ENCODE measurements at places on chromosomes 2 and 18.

DNA sequence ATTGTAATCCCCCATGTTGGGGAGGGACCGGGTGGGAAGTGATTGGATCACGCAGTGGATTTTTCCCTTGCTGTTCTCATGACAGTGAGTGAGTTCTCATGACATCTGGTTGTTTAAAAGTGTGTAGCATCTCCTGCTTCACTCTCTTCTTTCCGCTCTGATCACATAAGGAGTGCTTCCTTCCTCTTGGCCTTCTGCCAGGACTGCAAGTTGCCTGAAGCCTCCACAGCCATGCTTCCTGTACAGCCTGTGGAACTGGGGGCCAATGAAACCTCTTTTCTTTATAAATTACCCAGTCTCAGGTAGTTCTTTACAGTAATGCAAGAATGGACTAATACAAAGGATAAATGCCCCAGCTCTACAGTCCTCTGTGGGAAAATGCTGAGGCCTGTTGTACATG is 437.5 kb upstream of the NXPH2 start:
- peak; percentile 50 for DNase-seq

GRCh38 chr2:96701636-96702035 is 38.2 kb downstream of the LMAN2L start:
- DNase-seq: no peak

DNA sequence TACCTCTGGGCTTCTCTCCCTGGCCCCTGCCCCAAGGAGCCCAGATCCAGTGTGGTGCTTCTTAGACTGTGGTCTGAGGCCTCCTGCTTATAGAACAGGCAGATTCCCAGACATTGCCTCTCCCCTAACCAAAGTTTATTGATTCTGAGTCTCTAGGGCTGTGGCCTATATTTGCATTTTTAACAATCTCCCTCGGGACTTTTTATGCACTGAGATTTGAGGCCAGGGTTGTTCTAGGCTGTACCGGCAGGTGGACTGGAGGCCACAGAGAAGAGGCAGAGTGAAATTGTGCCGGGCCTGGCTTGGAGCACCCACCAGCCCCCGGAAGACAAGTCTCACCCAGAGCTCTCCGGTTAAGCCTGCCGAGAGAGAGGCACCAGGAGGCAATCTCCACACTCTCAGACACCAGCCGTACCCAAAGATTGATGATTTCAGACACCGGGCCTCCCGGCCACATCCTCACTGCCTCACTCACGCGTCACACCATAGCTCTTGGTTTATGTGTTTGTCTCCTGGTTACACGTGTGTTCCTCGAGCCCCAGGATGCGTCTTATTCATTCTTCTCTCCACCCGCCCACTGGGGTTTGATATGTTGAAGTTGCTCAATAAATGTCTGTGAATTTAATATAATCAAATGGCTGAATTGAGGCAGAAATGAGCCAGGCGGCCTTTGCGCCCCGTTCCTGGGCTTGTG is 203.7 kb downstream of the KLHL29 start:
- peak; percentile 18 for DNase-seq

DNA sequence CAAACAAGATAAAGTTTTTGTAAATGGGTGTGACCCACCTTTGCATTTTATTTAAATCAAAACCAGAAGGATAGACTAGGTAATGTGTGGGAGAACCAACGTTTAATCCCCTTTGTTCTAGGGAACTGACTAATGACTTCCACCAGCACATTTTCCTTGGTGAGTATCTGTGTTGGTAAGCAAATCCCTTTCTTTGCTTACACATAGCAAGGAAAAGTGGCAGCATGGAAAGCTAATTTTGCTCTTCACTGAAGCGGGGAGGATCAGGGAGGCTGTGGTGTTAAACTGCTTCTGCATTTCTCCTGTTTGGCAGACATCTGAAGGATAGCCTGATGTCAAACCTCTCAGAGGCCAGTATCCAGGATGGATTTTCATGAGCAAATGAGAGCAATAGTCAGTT is 331.1 kb downstream of the PTPRM start:
- DNase-seq: no peak

- DNase-seq: no peak
Observed at GRCh38 chr2:140600116-140600515, 1530.7 kb downstream of the LRP1B start.

DNA sequence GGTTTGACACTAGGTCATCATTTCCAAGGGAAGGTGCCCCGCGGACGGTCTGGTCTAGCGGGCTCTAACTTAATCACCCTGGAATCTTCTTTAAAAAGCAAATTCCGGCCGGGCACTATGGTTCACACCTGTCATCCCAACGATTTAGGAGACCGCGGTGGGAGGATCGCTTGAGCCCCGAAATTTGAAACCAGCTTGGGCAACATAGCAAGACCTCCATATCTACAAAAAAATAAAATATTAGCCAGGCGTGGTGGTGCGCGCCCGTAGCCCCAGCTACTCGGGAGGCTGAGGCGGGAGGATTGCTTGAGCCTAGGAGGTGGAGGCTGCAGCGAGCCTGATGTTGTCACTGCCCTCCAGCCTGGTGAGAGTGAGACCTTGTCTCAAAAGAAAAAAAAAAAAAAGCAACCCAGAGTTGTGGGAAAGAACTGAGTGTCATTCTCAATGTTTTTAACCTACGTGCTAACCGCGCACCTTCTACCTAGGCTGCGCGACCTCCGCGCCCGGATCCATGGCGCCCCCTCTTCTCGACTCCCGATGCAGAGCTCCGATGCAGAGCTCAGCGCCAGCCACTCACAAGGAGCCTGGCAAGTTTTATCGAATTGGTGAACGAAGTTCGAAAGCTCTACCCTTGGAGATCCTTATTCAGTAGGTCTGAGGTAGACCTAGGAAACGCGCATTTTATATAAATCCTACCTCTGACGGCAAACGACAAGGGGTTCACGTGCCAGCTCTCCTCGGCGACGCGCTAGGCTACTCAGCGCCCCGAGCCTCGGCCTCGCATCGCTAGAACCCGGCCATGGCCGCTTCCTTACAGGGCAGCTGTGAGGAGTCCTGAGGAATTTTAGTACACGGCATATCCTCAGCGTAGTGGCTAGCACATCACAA is 888 bp upstream of the TWSG1 start:
- no peak for DNase-seq

DNA sequence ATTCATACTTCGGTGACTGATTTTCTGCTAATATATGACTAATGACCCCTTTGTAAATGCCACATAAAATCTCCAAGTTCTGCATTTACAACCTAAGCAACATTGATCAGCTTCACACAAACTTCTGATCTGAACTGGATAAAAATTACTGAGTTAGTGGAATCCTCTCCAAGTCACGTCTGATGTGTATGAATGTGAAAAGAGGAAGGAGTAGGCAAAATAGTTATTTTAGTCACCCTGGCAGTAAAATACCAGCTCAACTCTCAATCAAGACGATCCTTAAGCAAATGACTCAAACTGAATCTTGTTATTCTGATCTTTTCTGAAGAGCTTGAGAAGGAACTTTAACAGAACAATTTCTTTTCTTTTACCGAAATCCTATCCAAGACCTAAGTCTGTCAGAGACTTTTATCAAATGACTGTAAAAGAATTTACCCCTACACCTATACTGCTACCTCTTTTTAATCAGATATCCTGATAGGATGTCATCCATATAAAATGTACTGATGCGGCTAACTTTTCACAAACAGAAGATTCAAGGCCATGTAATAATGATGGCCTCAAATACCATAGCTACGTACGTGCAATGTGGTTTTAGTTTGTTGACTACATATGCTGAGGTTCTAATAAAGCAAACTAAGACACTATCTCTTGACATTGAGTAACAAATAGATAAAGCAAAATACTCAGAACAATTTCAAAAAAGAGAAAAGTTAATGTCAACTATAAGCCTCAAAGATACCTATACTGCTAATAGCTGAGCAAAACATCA is 23.7 kb downstream of the CUL3 start:
- no peak for DNase-seq

DNA sequence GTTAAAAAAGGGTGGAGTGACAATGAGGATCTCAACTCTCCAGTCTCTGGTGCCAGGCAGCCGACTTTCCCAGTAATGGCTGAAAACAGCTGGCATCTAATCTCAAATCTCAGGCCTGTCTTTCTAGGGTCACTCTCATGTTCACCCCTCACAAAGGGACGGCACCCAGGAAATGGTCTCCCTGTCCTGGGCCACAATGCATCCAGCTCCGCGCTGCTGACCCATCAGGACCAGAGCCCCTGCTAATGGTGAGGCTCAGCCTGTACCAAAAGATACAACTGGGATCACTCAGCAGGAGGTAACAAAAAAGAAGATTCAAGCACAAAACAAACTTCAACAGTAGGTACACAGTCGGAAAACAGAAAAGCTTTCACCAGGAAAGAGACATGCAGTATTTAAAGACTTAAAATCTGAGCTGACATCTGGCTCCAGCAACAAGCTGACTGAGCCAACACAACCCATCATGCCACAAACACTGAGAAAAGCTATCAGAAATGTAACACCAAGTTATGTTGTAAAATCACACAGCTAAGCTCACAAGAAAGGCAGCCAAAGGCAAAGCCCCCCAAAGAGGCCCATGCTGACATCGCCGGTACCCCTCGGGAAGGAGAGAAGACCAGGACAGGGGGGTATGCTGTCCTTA is 13.6 kb upstream of the KIDINS220 start:
- no peak for DNase-seq

- DNase-seq: no peak
Observed at GRCh38 chr2:137566387-137566786, 397.9 kb upstream of the HNMT start.

GRCh38 chr18:78213361-78213994 is 766.1 kb upstream of the SALL3 start:
- no peak for DNase-seq

GRCh38 chr2:216047397-216047796 is 34.0 kb upstream of the MREG start:
- no peak for DNase-seq

DNA sequence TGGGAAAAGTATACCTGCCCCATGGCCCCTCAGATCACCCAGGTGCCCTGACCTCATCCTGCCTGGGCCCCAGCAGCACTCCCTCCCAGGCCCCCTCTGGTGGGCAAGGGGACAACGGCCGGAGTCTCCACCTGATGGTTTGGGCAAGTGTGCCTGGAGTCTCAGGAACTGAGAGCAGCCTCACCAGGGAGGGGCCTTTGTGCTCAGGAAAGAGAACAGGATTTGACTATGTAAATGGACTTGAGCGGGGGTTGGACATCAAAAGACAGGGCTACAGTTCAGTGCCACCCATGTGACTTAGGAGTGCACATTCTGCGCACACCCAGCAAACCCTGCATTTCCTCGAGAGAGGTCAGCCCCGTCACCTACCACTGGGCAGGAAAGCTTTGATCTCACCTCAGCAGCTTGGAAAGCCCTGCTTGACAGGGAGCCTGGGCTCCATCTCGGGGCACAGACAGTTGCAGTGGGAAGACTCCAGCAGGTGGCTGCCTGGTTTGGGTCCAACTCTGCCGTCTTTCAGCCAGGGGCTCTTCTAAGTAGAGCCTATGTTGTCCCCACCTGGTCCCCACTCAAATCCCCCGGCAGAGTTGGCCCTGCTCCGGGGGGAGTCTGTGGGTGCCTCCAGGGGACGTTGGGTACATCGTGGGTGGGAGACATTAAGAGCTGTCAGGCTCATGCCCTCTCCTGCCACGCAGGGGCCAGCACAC is 3.3 kb downstream of the INPP5D start:
- DNase-seq: no peak

DNA sequence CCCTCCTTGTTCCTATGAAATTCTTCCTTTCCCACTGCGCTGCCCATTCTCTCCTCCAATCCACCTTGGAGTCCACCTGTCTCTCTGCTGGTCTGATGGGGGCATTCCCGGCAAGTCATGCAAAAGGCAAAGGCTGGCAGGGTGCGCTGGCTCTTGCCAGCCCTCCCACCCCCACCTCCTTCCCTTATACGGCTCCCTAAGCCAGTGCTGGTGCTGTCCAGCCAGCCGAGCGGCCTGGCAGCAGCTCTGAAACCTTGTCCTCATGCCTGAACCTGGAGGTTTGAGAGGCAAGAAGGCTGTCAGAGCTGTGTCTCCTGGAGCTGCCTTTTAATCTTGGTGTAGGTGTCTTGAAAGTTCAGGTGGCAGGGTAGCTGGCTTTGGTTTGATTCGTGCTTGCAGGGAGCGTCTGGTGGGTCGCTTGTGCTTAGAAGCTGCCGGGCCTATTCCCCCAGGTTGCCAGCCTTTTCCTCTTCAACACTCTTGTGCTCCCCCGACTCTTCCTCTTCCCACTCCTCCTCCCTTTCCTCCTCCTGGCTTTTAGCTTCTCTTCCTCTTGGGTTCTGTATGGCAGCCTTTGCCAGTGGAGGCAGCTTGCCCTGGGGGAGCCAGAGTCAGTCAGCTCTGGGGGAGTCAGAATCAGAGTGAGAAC is 748 bp downstream of the LIPG start:
- DNase-seq: no peak

- no peak for DNase-seq
Observed at GRCh38 chr2:67041051-67041450, 356.1 kb upstream of the ETAA1 start.

DNA sequence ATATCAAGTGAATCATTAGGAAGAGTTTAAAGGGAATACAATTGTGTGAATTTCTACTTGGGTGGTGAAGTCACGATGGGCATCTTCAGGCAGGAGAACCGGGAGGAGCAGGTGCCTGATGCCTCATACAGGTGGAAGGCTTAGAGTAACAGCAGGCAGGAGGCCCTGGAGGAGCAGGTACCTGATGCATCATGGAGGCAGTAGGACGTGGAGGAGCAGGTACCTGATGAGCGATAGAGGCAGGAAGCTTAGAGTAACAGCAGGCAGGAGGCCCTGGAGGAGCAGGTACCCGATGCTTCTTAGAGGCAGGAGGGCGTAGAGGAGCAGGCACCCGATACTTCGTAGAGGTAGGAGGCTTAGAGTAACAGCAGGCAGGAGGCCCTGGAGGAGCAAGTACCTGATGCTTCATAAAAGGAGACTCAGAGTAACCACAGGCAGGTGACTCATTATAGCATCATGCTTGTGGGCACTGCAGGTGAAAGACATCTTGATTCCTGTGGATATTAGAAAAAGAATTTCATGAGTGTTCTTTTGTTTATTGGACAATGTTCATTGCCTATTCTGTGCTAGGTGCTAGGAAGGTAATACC is 133.9 kb downstream of the ATP9B start:
- no peak for DNase-seq

DNA sequence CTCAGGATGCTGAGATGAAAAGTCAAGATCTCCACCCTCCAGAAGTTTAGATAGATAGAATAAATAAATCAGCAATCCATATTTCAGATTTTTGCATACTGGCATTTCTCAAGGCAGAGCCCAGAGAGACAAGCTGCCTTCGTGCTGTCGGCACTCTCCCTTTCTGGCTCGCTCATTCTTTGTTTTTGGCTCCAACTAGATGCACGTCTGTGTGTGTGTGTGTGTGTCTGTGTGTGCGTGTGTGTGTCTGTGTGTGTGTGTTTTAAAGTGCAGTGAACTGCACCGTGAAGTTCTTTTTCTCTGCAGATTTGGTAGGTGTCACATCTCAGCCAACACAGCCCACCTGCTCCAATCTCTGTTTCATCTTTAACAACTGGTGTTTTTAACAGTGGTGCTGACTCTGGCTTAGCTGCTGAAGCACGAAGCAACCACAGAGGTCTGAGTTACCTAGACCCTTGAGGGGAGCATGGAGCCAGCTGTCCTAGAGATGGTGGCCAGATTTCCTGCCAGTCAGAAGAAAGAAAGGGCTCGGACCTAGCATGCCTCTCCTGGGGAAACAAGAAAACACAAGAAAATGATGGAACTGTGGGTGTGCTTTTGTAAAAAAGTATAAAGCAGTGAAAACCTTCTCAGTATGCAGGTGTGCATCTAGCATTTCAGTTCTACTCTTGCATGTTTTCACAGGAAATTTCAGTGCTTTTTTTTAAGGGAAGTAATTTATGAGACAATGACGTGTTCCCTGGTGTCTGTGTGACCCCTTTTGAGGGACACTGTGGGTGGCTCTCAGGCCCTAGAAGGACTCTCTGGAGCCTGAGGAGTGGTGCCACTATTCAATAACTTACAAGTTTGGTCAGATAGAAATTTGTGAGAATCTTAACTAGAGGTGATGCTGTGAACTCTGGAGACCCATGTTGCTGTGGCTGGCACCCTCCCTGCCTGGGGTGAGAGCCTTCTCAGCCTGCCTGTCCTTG is 364.3 kb downstream of the RNF144A start:
- DNase-seq: no peak
